Activated T-cell treated with anti-CD3 and anti-CD28 coated beads for 24 hours (primary cell): ENCODE measurements at places on chromosomes 1 and 21.

GRCh38 chr1:218694636-218695035 lies 349.5 kb downstream of the TGFB2 start:
- no peak for DNase-seq

DNA sequence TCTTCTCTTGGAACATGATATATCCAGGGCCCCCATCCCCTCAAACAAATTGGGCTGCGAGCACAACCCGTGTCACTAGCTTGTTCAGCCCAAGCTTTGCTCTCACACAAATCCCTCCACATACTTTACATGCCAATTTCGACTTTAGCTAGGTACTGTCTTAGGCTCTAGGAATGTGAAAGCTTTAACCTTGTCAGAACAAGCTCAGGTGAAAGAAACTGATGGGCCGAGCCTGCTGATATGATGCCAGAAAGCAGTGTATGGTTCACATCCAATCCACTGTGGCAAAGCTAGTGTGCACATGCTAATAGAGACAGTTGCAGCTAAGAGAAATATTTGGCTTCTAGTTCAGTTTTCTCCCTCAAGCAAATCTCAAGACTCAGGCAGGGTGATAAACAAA lies 79.5 kb downstream of the TNFSF18 start:
- no peak for DNase-seq

- DNase-seq = no peak
Measured at GRCh38 chr1:160801836-160802580, 6.0 kb downstream of the LY9 start.

- DNase-seq = no peak
Measured at GRCh38 chr21:44872649-44873355, 688 bp downstream of the PTTG1IP start.

DNA sequence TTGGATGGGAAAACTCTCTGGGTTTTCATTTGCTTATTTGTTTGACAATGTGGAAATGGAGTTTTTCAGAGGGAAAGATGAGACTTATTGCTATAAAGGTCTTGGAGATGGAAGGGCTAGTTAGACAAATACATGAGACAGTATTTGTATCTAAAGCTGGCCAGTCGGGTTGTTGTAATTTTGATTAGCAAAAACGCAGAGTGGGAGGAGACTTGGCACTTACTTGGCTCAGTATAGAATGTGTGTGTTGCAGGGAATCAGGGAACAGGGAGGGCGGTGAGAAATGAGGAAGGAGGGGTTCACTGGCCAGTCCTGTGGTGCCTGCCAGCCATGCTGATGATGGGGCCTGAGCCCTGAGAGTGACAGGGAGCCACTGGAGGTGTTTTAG lies 6.0 kb upstream of the FOXE3 start:
- no peak for DNase-seq

DNA sequence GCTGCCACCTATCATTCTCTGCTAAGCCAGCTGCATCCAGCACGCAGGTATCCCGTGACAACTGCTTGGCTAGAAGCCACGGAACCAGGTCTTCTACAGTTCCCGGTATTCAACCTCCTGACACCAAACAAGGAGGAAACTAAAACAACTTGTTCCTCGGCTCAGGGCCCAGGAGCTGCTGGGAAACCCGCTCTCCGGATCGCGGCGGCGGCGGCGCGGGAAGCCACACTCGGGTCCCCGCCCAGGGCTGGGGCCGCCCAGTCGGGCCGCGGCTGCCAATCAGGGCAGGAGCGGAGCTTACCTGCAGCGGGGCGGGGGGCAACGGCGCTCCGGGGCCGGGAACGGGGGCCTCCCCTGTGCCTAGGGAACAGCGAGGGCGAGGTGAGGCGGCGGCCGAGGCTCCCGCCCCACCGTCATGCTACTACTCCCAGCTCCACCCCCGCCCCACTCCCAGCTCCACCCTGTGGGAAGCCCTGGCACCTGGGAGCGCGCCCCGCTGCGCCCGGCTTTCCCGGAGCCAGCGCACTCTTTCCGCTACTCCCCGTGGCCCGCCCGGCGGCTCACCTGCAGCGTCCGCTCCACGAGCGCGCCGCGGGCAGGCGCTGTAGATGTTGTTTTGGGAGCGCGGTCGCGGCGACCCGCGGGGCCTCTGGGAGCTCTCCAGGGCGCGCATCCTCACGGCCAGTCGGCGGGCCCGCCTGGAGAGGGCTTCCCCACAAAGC lies 12.1 kb downstream of the IL24 start:
- no peak for DNase-seq

GRCh38 chr1:180262628-180263488 lies 32.8 kb downstream of the LHX4 start:
- DNase-seq = no peak

- DNase-seq = no peak
Measured at GRCh38 chr21:37757606-37758376, 158.5 kb downstream of the KCNJ6 start.

- DNase-seq = no peak
Measured at GRCh38 chr1:205283270-205284147, 38.0 kb downstream of the NUAK2 start.

- no peak for DNase-seq
Measured at GRCh38 chr21:35529171-35529863, 480.2 kb upstream of the RUNX1 start.

DNA sequence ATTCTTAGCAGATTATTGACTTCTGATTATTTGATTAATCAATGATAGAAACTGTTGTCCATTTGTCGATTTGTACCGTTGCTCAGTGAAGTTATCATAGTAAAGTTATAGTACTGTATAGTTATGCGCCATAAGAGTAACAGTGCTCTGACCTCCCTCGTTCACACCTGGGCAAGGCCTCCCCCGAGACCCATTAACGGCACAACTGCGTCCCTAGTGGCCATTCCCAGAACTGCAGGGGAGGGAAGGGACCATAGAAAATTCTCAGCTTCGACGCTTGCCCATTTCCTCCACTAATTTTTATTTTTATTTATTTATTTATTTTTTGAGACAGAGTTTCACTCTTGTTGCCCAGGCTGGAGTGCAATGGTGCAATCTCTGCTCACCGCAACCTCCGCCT lies 334.4 kb downstream of the DSCAM start:
- DNase-seq = no peak
